ENCODE measurements at places on chromosomes 5 and 9. TPM values are rescaled to one million over a fixed set of nuclear protein-coding genes. Genes with fewer than 3 reads are reported as not detected.

GRCh38 chr5:78507531-78507930 lies 141.0 kb downstream of the LHFPL2 start:
- DNase-seq = no peak

- no peak for DNase-seq
Measured at GRCh38 chr5:17428176-17428800, 69.7 kb upstream of the TAF11L2 start.

GRCh38 chr5:107301999-107302398 lies 368.7 kb downstream of the EFNA5 start:
- DNase-seq = no peak

DNA sequence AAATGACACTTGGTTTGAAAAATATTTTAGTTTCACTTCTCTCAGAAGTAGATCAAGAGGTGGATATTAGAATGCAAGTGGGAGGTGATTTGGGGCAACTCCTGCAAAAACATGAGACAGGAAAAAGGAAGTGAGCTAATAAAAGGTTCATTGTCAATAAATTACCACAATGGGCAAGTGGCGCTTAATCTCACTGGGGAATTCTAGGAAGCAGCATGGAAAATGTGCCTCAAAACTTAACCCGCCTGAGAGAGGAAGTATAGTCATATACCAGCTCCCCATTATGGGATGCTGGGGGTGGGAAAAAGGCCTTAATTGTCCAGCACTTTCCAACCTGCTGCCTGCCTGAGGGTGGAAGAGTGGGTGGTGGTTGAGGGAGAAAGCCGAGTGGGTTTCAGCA lies 204.1 kb downstream of the ELAVL2 start:
- DNase-seq = no peak

DNA sequence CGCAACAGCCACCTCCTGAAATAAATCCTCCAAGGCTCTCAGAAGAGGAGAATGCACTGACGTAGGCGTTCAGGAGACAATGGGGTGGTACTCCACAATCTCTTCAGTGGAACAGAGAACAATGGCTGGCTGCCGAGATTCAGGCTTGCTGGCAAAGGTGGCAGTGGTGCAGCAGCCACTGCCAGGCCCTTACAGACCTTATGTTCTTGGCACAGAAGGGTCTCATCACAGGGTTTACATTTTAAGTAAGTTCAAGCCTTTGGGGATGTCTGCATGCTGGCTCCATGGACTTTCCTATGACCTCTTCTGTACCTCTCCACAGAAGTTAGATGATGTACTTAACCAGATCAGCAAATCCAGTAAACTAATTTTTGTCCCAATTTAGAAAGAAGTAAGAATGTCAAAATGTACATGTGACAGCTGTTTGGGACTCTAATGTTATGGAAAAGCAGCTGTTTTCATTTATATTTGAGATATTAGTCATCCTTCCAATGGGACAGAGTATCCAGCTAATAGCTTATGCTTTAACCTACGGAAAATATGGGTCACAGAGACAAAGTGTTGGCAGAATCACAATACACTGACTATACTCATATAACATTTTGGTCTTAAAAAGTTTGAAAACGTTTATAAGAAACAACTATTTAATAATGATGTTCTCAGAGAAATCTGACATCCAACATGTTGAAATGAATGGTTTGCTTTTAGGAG lies 180.9 kb downstream of the MAPKAP1 start:
- DNase-seq = no peak

DNA sequence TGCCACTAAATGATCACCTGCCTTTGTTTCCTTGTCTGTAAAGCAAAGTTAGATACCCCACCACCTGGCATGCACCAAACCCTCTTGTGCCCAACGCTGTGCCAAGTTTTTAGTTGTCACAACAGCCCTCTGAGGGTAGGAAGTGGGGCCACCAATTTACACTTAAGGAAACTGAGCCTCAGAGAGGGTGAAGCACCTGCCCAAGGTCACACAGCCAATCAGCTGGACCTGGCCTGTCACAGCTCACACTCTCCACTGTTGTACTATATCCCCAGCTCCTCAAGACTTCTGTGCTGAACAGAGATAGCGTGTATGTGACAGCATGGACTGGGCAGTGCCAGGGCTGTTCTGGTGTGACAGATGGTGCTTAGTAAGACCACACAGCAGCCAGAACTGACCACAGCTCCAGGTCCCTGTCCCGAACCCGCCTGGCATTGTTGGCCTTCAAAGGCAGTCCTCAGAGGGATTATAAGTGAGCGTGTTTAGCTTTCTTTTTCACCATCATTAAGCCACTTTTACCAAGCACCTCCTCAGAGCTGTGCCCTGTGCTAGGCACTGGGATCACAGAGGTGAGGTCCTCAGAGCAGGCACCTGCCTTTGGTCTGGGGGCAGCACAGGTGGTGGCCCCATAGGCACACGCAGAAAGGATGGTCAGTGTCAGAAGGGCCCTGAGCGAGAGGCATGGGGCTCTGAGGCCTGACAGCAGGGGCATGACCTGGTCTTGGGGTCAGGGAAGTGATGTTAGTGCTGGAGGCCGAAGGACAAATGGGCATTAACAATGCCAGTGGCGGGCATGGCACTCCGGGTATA lies 71.1 kb downstream of the COL27A1 start:
- no peak for DNase-seq

GRCh38 chr9:122684851-122685250 lies 9.9 kb downstream of the OR1L3 start:
- DNase-seq = no peak

LIFR gene
- total RNA-seq = 10.1 TPM

DNAH5 gene
- 12.3 TPM for total RNA-seq
